ENCODE measurements at places on chromosomes 11 and 22.

GRCh38 chr22:49303781-49304461, 523.8 kb downstream of the BRD1 start:
- DNase-seq = no peak

GRCh38 chr22:42685941-42686653, 34.6 kb downstream of the A4GALT start:
- no peak for DNase-seq

DNA sequence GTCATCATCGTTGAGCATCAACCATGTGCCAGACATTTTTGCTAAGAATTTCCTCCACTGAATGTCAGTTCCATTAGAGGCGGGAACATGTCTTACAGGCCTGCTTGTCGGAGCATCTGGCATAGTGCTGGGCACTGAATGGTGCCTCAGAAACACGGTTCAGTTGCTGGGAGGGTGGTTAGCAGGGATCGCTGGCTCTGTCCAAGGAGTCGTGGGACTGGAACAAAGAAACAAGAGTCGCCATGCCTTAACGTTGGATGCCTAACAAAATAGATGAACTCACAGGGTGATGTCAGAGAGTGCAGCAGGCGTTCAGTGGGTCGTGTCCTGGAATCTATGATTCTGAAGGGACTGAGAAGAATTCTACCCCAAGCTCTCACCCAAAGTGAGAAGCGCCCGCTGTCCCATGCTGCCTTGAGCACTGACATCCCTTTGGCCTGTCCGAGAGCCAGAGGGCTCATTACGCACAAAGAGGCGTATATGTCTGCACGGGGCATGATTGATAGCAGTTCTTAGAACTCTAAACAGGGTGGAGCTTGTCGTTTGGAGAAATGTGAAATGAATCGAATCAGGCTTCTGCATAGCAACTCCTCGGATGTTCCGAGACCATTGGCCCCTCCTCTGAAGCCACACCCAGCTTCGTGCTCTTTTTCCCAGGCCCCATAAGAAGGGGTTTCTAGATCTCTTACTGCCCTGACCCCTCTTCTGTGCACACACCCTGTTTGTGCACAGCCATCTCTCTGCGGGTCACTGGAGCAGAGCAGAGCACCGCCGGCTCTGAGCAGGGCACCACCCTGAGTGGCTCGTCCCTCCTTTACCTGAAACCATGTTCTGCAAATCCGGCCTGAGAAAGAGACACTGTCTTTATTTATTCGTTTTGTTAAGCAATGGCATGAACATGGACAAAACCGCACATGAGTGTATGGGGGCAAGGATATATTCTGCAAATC, 113.1 kb upstream of the B3GAT1 start:
- no peak for DNase-seq

- DNase-seq = no peak
These were observed 648 bp downstream of the KCNJ11 start for GRCh38 chr11:17387811-17388210.

GRCh38 chr11:82692981-82693380, 40.7 kb downstream of the FAM181B start:
- DNase-seq = no peak

- no peak for DNase-seq
These were observed 115.6 kb downstream of the DSCAML1 start for GRCh38 chr11:117681438-117681837.

- no peak for DNase-seq
These were observed 30.0 kb downstream of the MAPK1 start for GRCh38 chr22:21837248-21837979.

DNA sequence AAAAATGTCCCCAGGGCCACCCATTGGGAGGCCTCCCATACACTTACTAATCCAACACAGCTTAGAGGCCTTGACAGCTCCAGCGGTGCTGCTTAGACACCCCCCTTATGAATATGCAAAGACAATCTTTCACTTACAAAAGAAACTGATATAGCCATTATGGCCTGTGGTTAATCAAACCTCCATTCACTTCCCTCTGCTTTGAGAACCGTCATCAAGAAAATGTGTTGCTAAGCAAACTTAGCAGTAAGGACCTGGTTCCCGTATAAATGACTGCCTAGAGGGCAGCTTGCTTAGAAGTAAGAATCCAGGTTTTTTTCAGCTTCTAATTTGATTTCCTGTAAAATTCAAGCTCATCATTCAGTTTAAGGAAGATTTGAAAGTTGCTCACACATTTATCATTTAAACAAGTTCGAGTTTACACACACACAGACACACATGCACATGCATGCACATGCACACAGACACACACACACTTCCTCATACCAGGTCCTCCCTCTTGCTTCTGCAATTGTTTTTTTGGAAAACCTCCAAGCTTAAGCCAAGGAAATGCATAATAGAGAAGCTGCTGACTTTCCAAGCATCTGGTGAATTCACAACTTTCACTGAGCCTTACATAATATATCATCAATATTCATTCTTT, 137.7 kb upstream of the BLID start:
- no peak for DNase-seq

- no peak for DNase-seq
These were observed 21.1 kb downstream of the OR5P2 start for GRCh38 chr11:7775689-7776088.

- no peak for DNase-seq
These were observed 14.8 kb downstream of the LGALS12 start for GRCh38 chr11:63520606-63521170.

DNA sequence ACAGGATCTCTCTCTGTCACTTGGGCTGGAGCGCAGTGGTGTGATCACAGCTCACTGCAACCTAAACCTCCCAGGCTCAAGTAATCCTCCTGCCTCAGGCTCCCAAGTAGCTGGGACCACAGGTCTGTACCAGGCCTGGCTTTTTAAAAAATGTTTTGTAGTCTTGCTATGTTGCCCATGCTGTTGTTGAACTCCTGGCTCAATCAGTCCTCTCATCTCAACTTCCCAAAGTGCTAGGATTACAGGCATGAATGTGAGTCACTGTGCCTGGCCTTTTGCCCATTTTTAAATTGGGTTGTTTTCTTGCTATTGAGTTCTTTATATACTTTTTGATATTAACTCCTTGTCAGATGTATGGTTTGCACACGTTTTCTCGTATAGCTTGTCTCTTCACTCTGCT, 33.0 kb upstream of the PITPNB start:
- no peak for DNase-seq

GRCh38 chr11:17931595-17931994, 81.3 kb downstream of the SERGEF start:
- DNase-seq = no peak

GRCh38 chr22:27045103-27045947, 387.9 kb downstream of the MIAT start:
- DNase-seq = no peak

- DNase-seq = no peak
These were observed 2.7 kb upstream of the ADAMTS15 start for GRCh38 chr11:130445788-130446187.

DNA sequence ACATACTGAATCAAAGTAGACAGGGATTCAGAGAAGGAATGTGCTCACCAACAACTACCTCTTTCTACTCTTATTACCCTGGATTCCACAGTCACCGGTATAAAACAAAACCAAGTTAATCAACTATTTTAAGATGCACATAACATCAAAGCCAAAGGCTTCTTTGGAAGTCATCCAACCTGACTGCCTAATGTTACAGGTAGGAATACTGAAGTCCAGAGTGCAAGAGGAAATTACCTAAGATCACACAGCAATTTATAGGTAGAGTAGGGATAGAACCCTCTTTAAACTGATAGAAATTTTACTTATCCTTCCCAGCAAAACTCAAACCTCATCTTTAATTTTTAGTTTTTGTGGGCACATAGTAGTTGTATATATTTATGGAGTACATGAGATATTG, 76.3 kb downstream of the PAK1 start:
- no peak for DNase-seq

- DNase-seq = no peak
These were observed 32.9 kb downstream of the TST start for GRCh38 chr22:36986242-36986821.

GRCh38 chr11:79219186-79220045, 221.4 kb downstream of the TENM4 start:
- DNase-seq = no peak

DNA sequence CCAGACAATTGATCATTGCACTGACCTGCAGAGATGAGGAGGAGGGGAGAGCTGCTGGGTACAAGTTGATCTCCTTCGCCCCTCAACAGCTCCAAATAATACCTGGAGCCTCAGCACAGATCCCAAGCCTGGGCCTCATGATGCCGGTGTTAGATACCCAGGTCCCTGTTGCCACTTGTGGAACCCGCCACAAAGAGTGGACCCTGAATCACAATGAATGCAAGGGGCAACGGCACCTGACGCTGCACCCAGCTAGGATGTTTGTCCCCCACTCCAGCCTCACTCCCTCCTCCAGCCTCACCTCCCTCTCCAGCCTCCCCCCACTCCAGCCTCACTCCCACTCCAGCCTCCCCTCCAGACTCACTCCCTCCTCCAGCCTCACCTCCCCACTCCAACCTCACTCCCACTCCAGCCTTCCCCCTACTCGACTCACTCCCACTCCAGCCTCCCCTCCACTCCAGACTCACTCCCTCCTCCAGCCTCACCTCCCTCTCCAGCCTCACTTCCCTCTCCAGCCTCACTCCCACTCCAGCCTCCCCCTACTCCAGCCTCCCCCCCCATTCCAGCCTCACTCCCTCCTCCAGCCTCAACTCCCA, 879.0 kb downstream of the BRD1 start:
- no peak for DNase-seq

- peak; percentile 68 for DNase-seq
These were observed 77.4 kb upstream of the WNT7B start for GRCh38 chr22:46054091-46055073.

DNA sequence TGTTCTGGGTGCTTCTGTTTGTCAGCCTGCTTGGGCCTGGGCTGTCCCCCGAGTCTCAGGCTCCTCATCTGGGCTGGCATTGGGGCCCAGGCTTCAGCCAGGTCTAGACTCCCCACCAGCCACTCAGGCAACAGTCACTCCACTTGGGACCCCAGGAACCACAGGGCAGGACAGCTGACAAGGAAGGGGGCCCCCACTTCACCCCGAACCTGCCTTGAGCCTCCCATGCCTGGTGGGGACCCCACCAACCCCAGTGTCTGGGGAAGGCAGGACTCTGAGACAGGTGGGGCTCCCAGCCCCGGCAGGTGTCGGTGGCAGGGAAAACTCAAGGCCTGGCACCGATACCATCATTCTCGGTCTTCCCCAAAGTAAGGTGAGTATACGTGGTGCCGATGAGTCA, 11.7 kb upstream of the LTO1 start:
- no peak for DNase-seq

- peak; percentile 77 for DNase-seq
These were observed 76.2 kb upstream of the VPREB1 start for GRCh38 chr22:22168190-22168940.

DNA sequence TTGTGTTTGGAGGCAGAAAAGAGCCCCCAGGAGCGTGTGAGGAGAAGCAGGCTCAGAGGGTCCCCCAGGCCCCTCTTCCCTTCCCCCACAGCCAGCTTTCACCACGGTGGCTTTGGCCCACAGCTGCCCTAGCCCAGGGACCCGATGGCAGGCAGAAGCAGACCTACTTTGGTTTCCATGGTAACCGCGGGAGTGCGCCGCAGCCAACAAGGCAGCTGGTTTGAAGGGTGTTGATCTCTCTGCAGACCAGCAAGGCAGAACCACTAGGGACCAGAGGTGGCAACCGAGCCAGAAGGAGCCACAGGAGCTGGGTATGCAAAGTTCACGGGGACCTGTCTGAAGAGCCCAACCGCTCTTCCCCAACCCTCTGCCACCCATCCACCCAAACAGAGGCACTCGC, 69.4 kb downstream of the BUD13 start:
- no peak for DNase-seq

DNA sequence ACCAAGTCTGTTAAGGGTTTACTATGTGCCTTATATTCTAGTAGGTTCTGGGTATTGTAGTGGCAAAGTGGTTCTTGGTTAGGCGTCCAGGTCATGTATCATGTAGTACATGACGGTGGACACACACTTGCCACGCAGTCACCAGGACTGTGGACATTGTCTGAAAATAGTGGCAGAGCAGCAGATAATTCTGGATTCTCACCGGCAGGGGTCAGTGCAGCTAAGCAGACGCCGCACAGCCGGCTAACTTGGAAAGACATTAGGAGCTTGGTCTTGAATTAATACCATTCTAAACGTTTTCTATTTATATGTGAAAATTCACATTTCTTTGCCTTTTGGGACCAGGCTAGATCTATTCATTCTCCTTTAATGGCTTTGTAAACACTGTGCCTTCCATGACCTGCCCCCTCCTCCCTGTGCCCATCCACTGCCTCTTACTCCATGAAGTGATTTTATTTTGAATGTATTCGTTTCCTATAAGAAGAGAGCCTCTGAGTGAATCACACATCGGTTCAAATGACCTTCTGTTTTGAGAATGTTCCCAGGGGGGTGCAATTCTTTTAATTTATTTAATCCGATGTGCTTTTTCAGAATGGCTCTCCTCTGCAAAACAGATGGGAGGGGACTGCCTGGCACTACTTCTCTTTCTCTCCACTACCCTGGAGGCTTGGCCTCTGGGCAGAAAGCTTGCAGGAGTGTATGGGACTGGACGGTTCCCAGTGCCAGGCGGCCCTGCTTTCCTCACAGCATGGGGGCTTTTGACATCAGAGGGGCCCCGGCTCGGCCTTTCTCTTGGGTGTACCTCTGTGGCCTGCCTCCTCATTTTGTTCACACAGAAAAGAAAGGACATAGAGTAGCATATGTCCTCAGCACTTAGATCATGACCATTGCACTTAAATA, 378.0 kb downstream of the NTM start:
- DNase-seq = peak; percentile 5

DNA sequence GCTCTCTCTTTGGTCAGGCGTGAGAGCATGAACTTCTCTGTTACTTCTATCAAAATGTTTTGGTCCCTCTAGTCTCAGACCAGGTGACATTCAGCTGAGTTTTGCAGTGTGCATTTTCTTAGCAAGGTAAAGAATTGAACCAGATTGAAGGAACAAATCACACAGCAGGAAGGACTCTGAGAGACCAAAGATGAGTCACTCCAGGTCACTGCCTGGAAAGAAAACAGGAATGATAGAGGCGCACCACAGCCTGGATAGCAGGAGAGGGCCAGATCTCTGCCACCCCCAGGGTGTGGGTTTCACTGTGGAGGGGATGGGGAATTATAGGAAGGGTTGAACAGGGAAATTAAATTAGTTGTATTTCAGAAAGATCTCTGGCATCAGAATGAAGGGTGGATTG, 788.3 kb downstream of the NTM start:
- DNase-seq = no peak

DNA sequence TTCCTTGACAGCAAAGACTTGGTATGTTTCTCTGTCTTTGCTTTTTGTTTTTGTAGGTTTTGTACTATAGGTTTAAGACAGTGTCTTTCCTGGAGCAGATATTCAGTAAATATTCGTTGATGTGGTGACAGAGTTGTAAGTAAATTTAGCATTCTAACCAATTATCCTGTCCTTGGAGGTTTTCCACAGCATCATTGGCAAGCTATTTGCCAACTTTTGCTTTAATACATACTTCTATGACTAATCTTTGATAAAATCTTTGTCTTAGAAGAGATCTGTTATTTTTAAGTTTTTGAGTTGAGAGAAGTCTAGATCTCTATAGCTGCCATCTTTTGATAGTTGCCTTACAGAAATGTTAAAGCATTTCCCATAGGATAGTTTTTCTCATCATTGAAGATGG, 3.8 kb downstream of the USP47 start:
- DNase-seq = no peak

GRCh38 chr22:42171417-42171816, 40.8 kb upstream of the CYP2D6 start:
- DNase-seq = no peak

- DNase-seq = no peak
These were observed 22.1 kb upstream of the PSMA1 start for GRCh38 chr11:14542324-14542723.
